ENCODE measurements at places on chromosomes 6 and 20. TPM values are rescaled to one million over a fixed set of nuclear protein-coding genes. Genes with fewer than 3 reads are reported as not detected.

DDX39B gene
- total RNA-seq: 913 TPM

UBD gene
- total RNA-seq: not detected

ZNF334 gene
- total RNA-seq: 45.9 TPM

NRM gene
- 12.4 TPM for total RNA-seq

COL21A1 gene
- 0.43 TPM for total RNA-seq

F13A1 gene
- total RNA-seq: 3.6 TPM

POPDC3 gene
- total RNA-seq: 8.2 TPM

AGER gene
- total RNA-seq: 1.4 TPM

NCR2 gene
- total RNA-seq: not detected

ALDH8A1 gene
- total RNA-seq: not detected

DNA sequence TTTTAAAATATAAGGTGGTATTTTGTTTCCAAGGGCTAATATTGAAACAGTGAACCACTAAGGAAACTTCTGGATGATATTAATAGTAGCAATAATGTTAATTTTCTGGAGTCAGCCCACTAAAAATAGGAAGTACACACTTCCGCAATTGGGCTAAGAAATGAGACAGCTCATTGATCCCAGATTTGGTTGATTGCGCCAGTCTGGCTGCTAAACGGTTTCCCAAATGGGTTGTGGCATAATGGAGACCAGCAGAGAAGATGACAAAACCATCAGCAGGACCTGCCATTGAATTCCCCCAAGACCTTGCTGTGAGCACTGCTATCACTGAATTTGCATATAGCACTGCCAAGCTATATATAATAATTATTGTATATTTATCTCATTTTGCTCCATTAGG is 71.2 kb upstream of the SGK1 start:
- DNase-seq: no peak

- DNase-seq: no peak
These were observed 137.8 kb downstream of the MYB start for GRCh38 chr6:135318738-135319469.

- no peak for DNase-seq
These were observed 21.9 kb downstream of the FBXL4 start for GRCh38 chr6:98925831-98926230.

GRCh38 chr20:33840759-33841435 is 29.7 kb downstream of the CHMP4B start:
- DNase-seq: no peak

DNA sequence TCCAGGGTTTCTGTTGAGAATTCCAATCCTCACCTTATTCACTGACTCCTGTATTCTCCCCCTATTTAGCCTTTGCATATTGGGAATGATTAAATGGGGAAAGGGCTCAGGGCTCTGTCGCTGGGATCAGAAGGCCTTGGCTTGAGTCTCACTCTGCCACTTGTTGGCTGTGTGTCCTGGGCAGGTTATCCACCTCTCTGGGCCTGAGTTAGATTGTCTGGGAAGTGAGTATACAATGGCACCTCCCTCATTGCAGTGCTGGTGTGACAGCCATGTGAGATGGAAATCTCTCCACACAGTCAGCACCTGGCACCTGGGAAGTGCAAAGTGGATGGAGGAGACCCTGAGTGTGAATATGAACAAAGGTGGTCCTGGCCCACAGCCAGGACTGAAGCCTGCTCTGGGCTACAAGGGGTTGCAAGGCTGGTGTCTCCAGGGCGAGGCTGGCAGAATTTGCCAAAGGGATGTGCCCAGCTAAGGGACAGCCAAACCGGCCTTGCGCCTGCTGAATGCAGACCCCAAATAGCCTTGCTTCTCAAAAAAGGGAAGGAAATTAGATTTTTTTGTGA is 200.0 kb upstream of the PMEPA1 start:
- DNase-seq: no peak

DNA sequence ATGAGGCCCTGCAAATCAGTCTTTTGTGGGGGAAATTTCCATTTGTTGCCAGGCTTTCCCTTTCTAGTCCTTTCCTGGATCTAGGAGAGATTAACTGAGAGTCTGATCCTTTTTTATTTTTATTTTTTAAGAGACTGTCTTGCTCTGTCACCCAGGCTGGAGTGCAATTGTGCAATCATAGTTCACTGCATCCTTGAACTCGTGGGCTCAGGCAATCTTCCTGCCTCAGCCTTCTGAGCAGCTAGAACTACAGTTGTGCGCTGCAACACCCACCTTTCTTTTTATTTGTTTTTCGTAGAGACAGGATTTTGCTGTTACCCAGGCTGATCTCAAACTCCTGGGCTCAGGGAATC is 22.9 kb downstream of the OR2B2 start:
- DNase-seq: no peak

DNA sequence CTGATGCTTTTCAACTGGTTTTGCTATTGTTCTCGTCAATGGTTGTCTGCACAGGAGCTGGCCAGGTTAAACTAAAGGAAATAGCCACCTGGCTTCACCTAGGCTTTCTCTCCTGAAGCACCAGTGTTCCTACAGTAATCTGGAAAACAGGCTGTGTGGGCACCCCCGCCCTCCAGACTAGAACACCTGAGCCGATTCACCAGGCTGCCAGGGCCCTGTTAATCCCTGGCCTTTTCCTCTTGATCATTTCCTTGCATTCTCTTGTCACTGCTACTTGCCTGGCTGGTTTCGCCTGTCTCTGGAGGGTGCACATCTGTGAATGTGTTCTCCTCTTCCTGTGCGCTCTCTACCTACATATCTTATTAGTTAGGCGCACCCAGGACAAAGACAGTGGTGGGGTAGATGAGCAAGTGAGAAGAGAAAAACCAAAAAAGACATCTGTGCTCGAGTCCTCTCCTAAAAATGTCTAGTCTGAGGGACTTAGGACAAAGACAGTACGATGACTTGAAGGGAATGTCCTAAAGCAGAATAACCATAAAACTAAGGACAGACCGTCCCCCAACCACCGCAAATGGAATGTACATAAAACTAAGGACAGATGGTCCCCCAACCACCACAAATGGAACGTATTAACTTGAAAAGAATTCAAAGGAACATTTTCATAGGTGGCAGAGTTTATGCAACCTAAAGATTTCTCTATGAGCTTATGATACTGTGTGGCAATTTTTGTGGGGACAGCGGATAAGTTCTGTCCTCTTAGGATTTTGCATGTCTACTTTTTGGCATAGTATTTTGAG is 45.9 kb upstream of the EMILIN3 start:
- DNase-seq: no peak

DNA sequence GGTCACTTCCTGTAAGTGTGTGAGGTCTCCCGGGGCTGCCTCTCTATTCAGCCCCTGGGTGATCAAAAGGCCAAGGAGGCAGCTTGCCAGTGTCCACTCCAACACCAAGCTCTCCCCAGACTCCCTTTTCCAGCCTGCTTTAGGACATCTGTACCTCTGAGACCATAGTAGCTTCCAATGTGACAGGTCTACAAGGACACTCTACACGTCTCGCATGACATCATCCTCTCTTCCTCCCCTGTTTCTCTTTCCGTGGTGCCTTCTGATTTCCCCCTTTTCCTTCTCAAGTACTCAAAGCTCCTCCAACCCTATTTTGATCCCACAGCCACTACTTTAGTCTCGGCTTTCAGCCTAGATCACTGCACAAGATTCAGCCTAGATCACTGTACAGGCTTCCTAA is 26.4 kb downstream of the HLA-F start:
- DNase-seq: no peak

GRCh38 chr20:19709635-19710335 is 48.3 kb upstream of the RIN2 start:
- no peak for DNase-seq

DNA sequence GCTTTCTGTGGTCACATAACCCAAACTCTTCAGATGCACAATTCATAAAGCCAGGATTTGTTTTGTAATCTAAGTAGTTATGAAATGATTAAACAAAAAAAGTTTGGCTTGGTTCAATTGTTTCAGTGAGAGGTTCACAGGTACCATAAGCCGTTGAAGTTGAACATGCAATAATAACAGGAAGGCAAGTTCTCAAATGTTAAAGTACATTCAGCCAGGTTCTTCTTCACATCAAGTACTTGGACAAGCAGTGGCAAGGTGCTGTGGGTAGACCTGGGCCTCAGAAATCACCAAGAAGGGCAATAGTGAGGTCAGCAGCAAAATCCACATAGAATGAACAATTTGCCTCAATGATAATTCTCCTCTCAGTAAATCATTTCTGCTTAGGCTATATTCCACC is 175.5 kb downstream of the EPM2A start:
- DNase-seq: no peak

- DNase-seq: no peak
These were observed 87.7 kb downstream of the HIVEP2 start for GRCh38 chr6:142857233-142857761.

DNA sequence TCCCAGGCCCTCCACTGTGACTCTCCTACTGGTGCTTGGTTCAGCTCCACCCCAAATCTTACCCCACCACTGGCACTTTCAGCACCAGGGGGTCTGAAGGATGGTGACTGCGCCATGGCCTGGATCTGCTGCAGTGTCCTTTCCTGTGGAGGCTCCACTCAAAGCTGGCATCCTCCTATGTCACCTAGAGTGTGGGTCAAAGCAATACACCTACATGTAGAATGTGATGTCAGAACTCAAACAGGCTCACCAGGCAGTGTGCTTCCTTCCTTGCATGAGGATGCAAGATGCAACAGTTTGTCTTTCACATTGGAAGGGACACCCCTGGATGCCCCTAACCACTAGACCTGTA is 32.8 kb upstream of the MICB start:
- no peak for DNase-seq

GRCh38 chr6:20978151-20978614 is 443.9 kb downstream of the CDKAL1 start:
- no peak for DNase-seq
